ENCODE measurements at places on chromosomes 7 and 10. TPM values are rescaled to one million over a fixed set of nuclear protein-coding genes. Genes with fewer than 3 reads are reported as not detected.

GRCh38 chr10:89683883-89684282, 17.5 kb upstream of the KIF20B start:
- no peak for DNase-seq

DNA sequence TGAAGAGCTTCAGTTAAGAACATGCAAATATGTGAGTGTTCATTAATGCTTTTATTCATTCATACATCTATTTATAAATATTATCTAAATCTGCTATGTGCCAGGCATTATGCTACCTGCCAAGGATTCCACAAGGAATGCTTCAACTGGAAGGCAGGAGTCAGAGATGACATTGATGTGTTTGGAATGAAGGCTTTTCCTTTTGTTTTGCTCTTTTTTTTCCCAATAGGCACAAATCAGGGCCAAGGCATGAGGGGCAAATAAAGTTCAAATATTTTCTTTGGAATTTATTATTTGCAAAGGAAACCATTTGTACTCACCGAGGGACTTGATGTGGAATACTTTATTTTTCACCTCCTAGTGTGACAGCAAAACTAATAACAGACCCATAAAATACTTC, 530.3 kb downstream of the ARL4A start:
- no peak for DNase-seq

- DNase-seq = no peak
Observed at GRCh38 chr10:91514787-91515186, 104.6 kb downstream of the HECTD2 start.

Gene MTURN
- total RNA-seq = 388 TPM

Gene FAS
- 2.2 TPM for total RNA-seq

Gene WDFY4
- total RNA-seq = 0.94 TPM

Gene SDK1
- 7.0 TPM for total RNA-seq
